ENCODE measurements at places on chromosomes 5 and 9. TPM values are rescaled to one million over a fixed set of nuclear protein-coding genes. Genes with fewer than 3 reads are reported as not detected.

GRCh38 chr9:79353856-79354520, 217.8 kb upstream of the TLE4 start:
- H3K27me3 ChIP-seq = no peaks in the 10 kb centered on the region
- H3K4me3 ChIP-seq = no peak overlapping the region
- H3K27ac ChIP-seq = peak overlapping the region; percentile 28
- DNase-seq = no peak

Gene SV2C
- polyA plus RNA-seq = 0.05 TPM

Gene ALAD
- polyA plus RNA-seq = 11.8 TPM

Gene BTNL8
- polyA plus RNA-seq = not detected

Gene PCDHGB7
- 19.1 TPM for polyA plus RNA-seq

GRCh38 chr5:127133071-127133470, 59.8 kb upstream of the C5orf63 start:
- no peak for DNase-seq
- no peak overlapping the region for H3K4me3 ChIP-seq
- H3K4me1 ChIP-seq = no peaks in the 10 kb centered on the region

DNA sequence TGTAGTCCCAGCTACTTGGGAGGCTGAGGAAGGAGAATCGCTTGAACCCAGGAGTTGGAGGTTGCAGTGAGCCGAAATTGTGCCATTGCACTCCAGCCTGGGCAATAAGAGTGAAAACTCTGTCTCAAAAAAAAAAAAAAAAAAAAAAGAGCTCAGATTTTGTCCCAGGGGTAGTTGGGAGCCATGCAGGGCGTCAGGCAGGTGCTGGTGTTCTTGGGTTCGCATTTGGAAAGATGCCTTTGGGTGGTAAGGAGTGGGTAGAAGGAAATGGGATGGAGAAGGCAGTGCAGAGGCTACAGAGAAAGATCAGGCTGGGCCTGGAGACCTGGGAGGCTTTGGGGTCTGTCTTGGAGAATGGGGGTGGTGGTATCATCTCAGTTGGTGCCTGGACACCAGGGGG, 23.9 kb downstream of the ADGRD2 start:
- no peak overlapping the region for H3K27ac ChIP-seq
- no peak for DNase-seq
- no peaks in the 10 kb centered on the region for H3K27me3 ChIP-seq
- peaks cover 10% of the 10 kb centered on the region for H3K4me1 ChIP-seq

Gene TAL2
- 0.47 TPM for polyA plus RNA-seq

Gene ATP10B
- polyA plus RNA-seq = not detected

- DNase-seq = no peak
- no peak overlapping the region for H3K4me3 ChIP-seq
- H3K36me3 ChIP-seq = no peaks in the 10 kb centered on the region
- H3K27ac ChIP-seq = no peak overlapping the region
- H3K27me3 ChIP-seq = no peaks in the 10 kb centered on the region
- H3K4me1 ChIP-seq = no peaks in the 10 kb centered on the region
Measured at GRCh38 chr5:110218981-110219380, 507.5 kb downstream of the TMEM232 start.

DNA sequence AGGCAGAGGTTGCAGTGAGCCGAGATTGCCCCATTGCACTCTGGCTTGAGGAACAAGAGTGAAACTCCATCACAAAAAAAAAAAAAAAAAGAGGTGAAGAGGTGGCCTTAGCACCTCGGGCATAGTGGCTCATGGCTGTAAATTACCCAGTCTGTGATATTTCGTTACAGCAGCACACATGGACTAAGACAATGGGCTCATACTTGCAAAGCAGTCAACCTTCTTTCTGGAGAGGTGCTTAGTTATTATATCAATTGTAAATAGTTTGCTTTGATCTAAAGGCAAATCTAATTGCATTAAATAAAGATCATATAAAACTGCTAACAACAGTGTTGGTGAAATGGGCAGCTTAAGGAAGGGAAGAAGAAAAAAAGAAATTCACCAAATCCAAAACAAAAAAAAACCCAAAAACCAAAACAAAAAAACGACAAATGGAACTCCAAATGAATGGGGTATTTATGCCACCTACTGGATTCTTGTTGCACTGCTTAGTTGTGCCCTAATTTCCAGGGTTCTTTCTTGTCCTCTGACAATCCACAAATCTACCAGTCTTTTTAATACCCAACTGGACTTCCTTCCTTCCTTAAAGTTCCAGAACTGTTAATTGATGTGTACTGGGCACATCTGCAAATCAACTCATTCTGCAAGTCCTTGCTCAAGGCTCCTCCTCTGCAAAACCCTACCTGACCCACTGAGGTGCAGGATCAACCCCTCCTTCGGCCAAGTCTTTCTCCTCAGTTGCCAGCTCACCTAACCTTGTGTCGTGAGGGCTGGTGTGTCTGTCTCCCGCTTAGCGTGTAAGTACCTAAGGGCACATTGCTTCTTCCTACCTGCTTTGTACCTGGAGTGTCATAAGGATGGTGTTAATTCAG, 35.0 kb upstream of the DMRT1 start:
- DNase-seq = peak; percentile 33
- no peak overlapping the region for H3K4me3 ChIP-seq
- H3K27ac ChIP-seq = no peak overlapping the region
- no peaks in the 10 kb centered on the region for H3K4me1 ChIP-seq
- no peaks in the 10 kb centered on the region for H3K36me3 ChIP-seq

Gene MLANA
- polyA plus RNA-seq = not detected

DNA sequence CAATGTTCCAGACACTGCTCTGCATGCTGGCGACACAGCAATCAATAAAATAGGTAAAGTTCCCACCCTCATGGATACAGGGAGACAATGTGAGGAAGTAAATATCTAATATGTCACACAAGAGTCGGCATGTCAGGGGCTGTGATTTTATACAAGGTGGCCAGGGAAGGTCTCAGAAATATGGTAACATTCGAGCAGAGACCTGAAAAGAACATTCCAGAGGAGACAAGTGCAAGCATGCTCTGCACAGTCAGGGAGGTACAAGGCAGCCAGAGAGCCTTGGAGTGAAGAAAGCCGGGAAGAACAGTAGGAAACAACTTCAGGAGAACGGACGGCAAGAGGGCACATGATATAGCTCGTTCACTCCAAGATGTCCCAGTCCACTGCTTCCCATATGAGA, 89.2 kb upstream of the ZNF462 start:
- no peak overlapping the region for H3K4me3 ChIP-seq
- H3K27ac ChIP-seq = no peak overlapping the region
- no peak for DNase-seq
- H3K4me1 ChIP-seq = no peaks in the 10 kb centered on the region
- H3K36me3 ChIP-seq = no peaks in the 10 kb centered on the region

GRCh38 chr5:74028406-74028805, 402.4 kb downstream of the ARHGEF28 start:
- H3K27me3 ChIP-seq = no peaks in the 10 kb centered on the region
- DNase-seq = no peak
- H3K27ac ChIP-seq = no peak overlapping the region
- H3K4me1 ChIP-seq = no peaks in the 10 kb centered on the region
- H3K4me3 ChIP-seq = no peak overlapping the region

DNA sequence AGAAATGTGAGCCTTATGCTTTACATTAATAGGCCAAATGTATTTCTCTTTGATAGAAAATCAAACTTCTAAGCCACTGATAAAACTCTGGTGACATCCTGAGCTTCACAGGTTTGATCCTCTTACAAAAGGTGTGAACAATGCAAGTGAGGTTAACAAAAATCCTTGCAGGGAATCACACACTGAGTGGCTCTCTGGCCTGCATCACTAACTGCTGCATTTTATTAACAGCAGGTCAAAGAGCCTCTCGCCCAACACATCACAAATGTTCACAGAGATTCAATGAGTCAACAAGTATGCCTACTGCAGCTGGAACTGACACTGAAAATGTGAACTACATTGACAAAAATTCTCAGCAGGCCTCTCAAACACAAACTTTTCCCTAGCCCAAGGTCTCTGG, 122.3 kb downstream of the SEMA5A start:
- H3K36me3 ChIP-seq = no peaks in the 10 kb centered on the region
- no peaks in the 10 kb centered on the region for H3K4me1 ChIP-seq
- no peak for DNase-seq
- no peak overlapping the region for H3K27ac ChIP-seq
- no peak overlapping the region for H3K4me3 ChIP-seq

Gene LHX3
- not detected for polyA plus RNA-seq

DNA sequence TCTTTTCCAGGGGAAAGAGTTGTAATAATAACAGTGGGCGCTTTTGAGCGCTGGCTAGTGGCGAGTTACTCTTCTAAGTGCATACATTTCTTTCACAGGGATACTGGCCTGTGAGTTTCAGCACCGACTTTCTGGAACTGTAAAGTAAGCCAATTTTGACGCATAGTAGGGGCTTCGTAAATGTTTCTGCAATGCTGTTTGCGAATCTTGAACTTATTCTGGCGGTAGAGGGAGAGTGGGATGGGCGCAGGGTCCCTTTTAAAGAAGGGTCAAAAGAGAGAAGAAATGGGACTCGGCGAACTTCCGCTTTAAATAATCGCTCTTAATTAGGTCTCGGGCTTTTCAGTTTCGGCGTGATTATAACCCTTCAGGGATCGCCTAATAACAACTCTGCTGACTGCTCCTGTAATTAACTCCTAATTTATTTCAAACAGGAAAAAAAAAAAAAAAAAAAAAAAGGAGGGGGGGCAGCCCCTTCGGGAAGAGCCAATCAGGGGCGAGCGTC, 351 bp upstream of the MSX2 start:
- H3K36me3 ChIP-seq = no peaks in the 10 kb centered on the region
- no peak overlapping the region for H3K27ac ChIP-seq
- peak overlapping the region; percentile 78 for H3K4me3 ChIP-seq
- no peaks in the 10 kb centered on the region for H3K4me1 ChIP-seq
- peaks cover 34% of the 10 kb centered on the region for H3K27me3 ChIP-seq

GRCh38 chr5:157486861-157487260, 26.8 kb downstream of the NIPAL4 start:
- H3K4me1 ChIP-seq = no peaks in the 10 kb centered on the region
- H3K4me3 ChIP-seq = no peak overlapping the region
- H3K27ac ChIP-seq = no peak overlapping the region

DNA sequence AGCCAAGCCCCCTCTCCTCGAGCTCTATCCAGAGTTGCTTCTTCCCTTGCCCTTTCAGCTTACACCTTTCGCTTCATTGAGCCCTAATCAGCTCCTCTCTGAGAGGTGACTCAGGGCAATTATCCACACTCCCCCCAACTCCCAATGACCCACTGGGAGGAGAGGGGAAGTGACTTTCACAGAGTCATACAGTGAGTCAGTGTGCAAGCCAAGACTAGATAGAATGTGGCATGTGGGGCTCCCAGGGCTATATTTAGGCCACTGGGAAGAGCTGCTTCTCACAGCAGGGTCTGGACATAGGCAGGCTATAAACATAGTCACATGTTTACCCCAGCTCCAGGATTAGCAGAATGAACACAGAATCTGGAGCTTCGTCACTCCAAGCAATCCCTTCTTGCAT, 57.4 kb downstream of the NRG2 start:
- H3K27ac ChIP-seq = no peak overlapping the region
- no peaks in the 10 kb centered on the region for H3K27me3 ChIP-seq
- H3K4me3 ChIP-seq = no peak overlapping the region
- H3K4me1 ChIP-seq = peaks cover 27% of the 10 kb centered on the region

DNA sequence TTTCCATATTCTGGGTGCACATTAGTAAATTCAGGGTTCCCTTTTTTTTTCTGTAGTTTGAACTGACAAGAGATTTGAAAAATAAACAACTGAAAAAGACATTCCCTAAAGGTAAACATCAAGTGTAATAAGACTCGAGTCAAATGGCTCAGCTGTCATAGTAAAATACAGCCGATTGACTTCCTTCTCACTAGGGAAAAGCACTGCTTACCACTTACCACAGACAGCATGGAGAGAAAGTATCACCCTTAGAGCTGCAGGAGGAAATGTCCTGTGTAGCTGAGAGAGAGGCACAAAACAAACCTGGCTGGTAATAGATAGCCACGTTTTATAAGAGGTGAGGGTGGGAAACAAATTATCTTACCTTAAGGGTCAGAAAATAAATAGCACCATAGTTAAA, 12.1 kb upstream of the DMAC1 start:
- H3K36me3 ChIP-seq = no peaks in the 10 kb centered on the region
- DNase-seq = no peak

Gene THOC3
- polyA plus RNA-seq = 65.2 TPM

GRCh38 chr5:59116231-59116865, 533.5 kb downstream of the RAB3C start:
- peaks cover 6% of the 10 kb centered on the region for H3K4me1 ChIP-seq
- H3K4me3 ChIP-seq = no peak overlapping the region
- H3K36me3 ChIP-seq = no peaks in the 10 kb centered on the region
- no peak overlapping the region for H3K27ac ChIP-seq

Gene SLCO6A1
- not detected for polyA plus RNA-seq

- H3K27ac ChIP-seq = peak overlapping the region; percentile 92
- peak overlapping the region; percentile 19 for H3K4me3 ChIP-seq
- DNase-seq = peak; percentile 86
- H3K4me1 ChIP-seq = peaks cover 23% of the 10 kb centered on the region
- H3K27me3 ChIP-seq = no peaks in the 10 kb centered on the region
Measured at GRCh38 chr9:89000973-89001916, 10.0 kb downstream of the S1PR3 start.

DNA sequence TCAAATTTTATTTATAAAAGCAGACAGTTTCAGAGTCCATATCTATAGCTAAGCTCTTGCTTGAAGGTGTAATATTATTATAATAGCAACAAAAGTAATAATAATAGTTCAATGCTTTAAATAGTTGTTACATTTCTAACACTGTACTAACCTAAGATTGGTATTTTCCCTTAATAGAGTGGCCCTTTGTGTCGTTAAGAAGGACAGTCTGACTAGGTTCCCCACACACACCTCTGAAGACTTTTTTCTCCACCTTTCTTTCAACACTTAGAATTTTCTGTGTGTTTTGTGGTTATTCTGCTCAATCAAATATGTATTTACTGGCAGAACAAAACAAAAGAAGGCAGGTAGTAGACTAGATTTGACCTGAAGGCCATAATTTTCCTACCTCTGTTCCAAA, 223.2 kb upstream of the ACO1 start:
- H3K36me3 ChIP-seq = no peaks in the 10 kb centered on the region
- no peak overlapping the region for H3K4me3 ChIP-seq
- no peaks in the 10 kb centered on the region for H3K27me3 ChIP-seq
- no peaks in the 10 kb centered on the region for H3K4me1 ChIP-seq

DNA sequence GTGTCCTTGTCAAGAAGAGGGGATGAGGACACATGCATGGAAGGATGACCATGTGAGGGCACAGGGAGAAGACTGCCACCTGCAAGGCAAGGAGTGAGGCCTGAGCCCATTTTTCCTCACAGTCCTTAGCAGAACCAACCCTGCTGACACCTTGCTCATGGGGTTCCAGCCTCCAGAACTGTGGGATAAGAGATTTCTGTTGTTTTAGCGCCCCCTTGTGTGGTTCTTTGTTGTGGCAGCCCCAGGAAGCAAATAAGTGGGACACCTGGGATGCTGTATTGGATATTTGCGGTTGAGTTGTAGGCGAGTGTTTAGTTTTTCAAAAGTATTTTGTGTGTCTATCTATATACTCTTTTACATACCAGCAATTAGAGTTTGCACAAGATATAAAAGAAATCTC, 206.4 kb downstream of the NXNL2 start:
- no peaks in the 10 kb centered on the region for H3K27me3 ChIP-seq
- H3K4me1 ChIP-seq = peaks cover 29% of the 10 kb centered on the region
- H3K27ac ChIP-seq = no peak overlapping the region
- no peak for DNase-seq
- H3K4me3 ChIP-seq = no peak overlapping the region
- no peaks in the 10 kb centered on the region for H3K36me3 ChIP-seq

Gene MSMP
- 1.2 TPM for polyA plus RNA-seq

Gene TRIM52
- 6.4 TPM for polyA plus RNA-seq
